ENCODE measurements at places on chromosomes 2 and 18.

DNA sequence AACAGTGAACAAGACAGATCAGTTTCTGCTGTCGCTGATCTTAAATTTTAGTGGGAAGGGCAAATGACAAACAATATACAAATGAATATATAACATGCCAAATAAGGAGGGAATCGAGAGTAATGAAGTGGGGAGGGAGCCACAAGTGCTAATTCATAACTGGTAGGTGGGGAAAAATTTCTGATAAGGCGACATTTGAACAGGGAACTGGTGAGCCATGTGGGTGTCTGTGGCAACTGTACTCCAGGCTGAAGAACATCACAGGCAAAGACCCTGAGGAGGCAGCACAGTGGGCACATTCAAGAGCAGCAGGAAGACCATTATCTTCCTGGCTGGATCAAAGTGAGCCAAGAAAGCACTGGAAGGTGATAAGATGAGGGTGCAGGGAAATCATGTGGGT is 51.6 kb upstream of the CD28 start:
- DNase-seq = no peak

- DNase-seq = no peak
Observed at GRCh38 chr2:36405183-36405582, 49.6 kb downstream of the CRIM1 start.

DNA sequence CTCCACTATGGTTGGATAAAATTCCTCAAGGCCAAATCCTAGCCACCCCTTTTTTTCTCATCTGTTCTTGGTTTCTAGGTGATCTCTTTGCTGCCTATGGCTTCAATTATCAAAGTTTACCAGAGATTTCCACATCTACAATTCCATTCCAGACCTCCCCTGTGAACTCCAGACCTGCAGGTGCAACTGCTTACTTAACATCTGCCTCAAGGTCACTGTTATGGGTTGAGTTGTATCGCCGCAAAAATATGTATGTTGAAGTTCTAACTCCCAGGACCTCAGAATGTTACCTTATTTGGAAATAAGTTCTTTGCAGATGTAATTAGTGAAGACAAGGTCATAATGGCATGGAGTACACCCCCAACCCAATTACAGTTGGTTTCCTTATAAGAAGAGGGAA is 60.4 kb upstream of the SOS1 start:
- DNase-seq = no peak

DNA sequence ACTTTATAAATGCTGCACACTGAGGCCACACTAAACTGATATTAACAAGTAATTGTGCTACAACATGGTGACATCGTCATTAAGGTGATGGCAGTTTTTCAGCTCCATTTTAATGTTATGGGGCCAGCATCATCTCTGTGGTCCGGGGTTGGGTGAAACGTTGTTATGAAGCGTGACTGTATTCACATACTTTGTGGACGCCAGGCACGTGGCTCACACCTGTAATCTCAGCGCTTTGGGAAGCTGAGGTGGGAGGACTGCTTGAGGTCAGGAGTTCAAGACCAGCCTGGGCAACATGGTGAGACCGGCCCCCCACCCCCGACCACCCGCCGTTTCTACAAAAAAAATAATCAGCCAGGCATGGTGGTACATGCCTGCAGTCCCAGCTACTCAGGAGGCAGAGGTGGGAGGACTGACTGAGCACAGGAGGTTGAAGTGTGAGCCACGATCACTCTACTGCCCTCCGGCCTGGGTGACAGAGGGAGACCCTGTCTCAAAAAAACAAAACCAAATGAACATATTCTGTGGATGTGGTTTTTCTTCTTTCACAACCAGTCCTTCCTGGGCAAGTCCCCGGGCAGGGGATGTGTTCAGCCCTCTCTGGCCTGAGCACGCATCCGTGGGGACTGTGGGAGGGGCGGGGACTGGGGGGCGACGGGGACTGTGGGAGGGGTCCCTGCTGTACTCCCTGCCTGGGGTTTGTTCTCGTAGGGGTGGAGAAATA is 12.9 kb upstream of the GAL3ST2 start:
- no peak for DNase-seq

- peak; percentile 64 for DNase-seq
Observed at GRCh38 chr2:40244675-40245074, 207.2 kb downstream of the SLC8A1 start.

GRCh38 chr18:57812126-57812477 is 9.0 kb upstream of the ATP8B1 start:
- DNase-seq = no peak

DNA sequence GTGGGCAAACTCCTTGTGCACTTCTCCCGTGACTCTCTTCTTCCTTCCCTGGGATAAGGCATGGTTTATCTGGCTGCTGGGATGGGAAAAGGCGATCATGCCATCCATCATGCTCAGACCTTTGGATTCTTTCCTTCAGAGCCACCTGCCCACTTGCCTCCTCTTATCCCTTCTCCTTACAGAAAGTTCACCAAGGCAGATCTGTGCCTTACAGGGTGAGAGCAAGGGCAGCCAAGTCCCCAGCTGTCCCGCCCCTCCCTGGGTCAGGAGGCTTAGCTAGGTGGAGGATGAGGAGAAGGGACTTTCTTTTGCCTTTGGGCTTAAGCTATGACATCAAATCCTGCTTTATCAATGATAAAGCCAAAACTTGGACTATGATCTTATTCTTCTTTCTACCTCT is 47.6 kb downstream of the KCNE4 start:
- no peak for DNase-seq

DNA sequence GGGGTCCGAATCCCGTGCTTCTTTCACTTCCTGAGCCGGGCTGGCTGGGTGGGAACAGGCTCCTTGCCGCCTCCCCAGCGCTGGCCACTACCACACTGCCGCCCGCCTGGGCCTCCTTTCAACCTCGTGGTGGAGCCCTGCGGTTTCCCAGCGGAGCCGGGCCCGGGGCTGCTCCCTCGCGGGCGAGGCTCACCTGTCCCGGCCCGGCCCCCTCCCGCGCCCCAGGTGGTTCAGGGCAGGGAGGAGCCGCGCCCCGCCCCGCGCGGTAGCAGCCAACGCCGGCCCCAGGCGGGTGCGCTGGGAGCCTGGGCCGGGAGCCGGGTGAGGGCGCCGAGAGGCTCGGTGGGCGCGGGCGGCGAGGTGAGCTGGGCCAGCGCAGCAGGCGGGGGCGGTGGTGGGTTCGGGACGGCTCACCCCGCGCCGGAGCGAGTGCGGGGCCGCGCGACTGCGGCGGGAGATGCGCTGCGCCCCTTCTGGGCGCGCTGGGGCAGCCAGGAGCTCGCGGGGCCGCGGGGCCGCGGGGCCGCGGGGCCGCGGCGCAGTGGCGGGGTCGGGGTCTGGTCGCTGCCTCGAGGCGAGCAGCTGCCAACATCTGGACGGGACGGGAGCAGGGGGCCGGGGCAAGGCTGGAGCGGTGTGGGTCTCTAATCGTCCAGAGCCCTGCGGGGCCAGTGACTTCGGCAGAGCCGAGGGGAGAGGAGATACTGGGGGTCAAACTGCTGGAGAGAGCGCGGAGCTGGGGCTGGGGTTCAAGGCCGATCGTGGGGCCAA is at the start of gene LYPD6B:
Gene LYPD6B, plus strand, starts transcription at position 258 of the 771 bp plus-strand sequence. CDS start 92,250 bp downstream, outside the sequence.
- DNase-seq = peak; percentile 5

DNA sequence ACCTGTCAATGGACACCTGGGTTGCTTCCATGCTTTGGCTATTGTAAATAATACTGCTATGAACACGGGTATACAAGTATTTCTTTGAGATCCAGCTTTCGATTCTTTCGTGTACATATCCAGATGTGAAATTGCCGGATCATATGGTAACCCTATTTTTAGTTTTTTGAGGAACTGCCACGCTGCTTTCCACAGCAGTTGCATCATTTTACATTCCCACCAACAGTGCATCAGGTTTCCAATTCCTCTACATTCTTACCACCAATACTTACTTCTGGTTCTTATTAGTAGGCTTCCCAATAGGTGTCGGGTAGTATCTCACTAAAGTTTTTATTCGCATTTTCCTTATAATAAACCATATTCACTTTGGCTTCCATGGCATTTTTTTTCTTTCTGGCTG is 69.6 kb downstream of the PID1 start:
- no peak for DNase-seq

Measured in NCI-H524 (cell line).